Posterior cingulate gyrus (tissue), 11 donors: ENCODE measurements at places on chromosomes 11 and 22.

DNA sequence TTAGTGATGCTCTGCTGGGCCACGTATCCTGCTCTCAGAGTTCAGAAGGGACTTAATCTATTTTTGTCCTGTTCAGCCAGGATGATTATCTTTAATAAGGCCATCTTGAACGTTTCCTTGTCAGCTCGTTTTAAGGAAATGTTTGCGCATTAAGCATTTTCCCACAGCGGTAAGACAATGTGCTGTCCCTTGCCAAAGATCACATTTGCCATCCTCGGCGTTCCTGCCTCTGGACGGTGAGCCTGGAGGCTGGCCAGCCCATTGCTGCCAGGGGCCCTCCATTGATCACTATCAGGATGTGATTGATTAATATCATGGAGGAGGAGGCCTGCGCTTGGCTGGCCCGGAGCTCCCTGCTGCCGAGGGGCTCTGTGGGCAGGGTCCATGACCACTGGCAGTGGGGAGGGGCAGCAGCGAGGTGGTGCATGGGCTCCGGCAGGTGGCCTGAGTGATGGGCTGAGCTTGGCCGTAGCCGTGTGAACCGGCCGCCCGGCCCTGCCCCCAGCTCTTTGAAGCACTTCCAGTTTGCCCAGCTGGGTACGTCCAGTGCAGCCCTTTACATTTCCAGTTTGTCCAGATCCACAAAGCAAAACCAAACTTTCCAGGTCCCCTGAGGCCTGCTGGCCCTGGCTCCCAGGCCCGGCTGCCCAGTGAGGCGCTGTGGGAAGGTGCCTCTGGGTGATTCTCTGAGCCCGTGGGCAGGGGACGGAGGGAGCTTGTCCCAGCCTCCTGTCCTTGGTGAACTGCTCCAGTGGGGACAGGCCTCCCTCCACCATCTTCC is 49.5 kb upstream of the SMIM38 start:
- DNase-seq = no peak

- no peak for DNase-seq
Measured at GRCh38 chr11:58497951-58498350, 10.0 kb downstream of the OR5B21 start.

GRCh38 chr11:4936745-4937144 is 10.7 kb downstream of the OR51A4 start:
- DNase-seq = no peak

GRCh38 chr11:115162919-115163318 is 341.3 kb downstream of the CADM1 start:
- DNase-seq = no peak

GRCh38 chr11:97158243-97158642 is 768.4 kb downstream of the JRKL start:
- DNase-seq = no peak

DNA sequence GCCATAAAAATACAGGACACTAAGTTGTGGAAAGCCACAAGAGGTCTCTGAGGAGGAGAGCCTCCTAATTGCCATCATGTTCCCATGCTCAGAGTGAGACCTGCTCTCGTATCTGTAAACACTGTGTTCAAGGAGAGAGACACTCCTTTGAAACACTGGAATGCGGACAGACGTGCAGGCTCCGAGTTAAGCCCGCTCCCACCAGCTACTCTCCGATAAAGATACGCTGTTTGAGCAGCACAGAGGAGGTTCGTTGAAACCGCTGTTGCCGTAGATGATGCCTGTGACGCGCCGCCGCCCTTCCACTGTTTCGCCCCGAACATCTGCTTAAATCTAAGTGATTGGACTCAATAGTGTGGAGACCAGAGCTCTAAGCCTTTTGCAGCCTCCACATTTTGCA is 25.1 kb downstream of the NUP50 start:
- DNase-seq = no peak

- DNase-seq = no peak
Measured at GRCh38 chr11:60310407-60310998, 16.6 kb upstream of the MS4A6E start.

DNA sequence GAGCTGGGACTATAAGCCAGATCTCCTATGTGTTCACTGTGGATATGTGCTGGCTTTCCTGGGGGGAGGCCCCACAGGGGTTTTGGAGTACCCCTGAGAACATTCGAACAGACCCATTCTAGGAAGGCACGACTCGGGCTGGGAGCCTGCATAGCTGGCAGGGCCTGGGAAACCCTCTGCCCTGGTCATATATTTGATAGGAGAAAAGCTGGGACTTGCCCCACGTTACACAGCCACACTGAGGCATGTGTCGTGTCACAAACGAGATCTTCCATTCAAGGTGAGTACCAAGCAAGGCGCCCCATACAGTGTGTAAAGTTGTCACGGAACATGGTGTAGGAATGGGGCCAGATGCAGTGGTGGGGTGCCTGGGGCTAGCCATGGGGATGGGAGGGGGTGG is 11.2 kb downstream of the MYO7A start:
- DNase-seq = no peak

GRCh38 chr11:110490886-110491285 is 61.1 kb downstream of the FDX1 start:
- no peak for DNase-seq

DNA sequence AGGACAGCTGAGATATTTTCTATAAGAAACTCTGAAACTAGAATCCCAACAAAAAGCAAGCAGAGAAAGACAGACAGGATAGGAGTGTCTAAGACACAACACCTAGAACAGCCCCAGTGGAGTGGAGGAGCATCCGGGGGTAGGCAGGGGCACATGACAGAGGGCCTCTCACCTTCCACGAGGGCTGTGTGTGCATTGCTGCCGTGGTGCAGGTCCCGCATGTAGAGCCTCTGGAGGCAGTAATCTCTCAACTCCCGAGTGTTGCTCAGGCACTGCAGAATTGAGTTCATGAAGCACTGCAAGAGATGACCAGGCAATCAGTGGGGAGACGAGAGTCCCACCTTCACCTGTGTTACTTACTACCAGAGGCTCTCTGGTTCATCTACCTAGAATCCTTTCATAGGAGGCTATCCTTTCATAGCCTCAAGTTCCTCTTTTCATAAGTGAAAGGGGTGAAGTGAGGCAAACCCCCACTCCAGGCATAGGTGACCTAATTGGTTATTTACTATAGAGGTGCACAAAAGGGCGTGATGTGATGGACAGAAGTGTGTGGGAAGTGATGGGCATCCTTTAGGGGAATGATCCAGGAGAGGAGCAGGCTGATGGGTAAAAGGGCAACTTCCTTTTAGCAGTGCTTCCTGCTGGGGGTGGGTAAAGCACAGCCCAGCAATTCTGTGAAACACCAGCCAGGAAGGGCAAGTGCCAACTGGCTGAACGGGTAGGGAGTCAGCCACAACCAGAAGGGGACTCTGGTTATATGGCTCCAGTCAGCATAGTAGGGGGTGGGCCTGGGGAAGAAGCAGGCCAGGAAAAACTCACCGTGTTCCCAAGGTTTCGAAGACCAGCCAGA is 13.1 kb upstream of the MFRP start:
- DNase-seq = no peak

DNA sequence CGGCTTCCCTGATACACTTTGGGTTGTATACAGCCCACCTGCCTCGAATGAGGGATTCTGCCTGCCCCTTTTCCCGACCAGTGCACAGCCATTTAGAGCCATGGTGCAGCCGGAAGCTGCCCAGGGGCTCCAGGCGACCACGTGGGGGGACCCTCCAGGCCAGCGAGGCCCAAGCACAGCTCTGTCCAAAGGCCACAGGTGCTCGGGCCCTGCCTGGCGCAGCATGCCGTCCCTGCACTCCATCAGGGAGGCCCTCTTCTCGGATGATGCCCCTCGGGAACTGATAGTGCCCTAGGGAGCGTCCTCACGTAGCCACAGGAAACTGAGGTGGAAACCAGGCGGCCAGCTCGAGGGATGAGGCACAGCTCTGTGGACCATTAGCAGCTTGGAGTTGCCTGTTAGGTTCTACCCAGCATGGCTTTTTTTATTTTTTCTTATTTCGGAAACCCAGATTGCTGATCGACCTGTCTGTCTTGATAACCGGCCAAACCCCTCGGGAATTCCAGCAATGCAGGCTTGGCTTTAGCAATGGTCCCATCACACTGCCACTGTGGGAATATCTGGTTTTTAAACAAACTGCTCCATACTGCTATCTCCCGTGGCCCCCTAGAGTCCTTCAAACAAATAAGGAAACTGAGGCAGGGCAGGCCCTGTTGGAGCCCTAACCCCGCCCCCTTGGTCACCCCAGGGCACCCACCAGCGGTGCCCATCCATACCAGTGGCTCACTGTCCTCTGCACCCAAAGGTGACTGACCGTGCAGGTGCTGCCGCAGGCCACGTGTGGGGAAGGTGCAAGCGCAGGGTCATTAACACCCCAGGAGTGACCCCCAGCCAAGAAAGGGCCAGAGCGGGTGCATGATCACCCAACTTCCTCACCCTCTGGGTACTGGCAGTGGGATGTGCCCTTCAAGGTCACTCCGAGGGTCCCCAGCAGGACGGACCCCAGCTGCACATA is 8.0 kb downstream of the ANO1 start:
- DNase-seq = no peak

- DNase-seq = no peak
Measured at GRCh38 chr11:124876818-124877630, 11.8 kb downstream of the ROBO3 start.

DNA sequence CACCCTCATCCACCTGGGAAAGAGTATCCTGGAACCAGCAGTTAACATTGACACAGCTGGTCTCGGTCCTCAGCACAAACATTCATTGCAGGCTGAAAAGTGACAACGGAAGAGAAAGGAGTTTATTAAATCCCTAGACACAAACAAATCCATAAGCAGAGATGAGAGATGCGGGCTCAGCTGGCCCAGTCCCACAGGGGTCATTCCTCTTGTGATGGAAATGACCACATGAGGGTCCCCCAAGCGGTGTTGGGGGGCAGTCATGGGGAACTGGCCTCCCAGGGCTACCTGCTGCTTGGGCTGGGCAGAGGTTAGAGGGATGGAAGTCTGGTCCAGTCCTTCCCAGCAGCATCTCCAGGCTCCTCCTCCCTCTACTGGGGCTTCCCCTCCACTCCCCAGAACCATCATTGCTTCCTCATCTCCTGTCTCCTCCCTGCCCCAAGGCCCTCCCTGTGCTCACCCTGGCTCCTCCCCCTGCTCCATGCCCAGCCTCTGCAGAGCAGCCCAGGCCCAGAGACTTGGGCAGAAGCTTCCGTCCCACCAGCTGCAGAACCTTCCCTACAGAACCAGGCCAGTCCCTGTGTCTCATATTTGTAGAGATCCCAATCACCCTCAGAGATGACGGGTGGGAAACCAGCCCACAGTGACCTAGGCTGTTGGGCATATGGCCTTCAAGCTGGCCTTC is 5.4 kb upstream of the IGLL5 start:
- DNase-seq = no peak

DNA sequence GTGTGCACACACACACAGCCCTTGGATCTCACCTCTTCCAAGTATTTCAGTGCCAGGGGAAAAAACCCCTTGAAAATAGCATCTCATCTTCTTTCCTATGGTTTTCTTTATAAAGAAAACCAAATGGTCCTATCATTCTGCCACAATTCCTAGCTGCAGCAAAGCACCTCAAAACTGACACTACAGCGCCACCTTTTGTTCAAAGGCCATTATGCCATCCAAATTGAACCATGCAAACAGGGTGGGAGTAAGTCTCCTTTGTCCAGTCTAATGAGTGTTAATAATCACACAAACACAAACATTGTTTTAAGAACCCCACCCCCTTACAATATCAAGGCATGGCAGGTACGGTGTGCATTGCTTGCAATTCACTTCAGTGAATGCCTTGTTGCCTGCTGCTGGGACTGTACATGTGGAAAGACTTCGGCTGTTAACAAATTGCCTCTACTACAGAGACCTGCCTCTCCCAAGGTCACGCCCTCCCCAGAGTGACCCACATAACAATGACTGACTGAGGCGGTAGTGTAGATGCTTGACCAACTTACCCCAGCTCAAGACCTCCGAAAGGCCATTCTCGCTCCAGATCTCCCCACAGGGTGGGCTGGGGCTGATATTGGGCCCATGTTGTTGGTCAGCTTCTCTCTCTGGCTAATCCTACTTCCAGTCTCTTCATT is 31.7 kb downstream of the FAM181B start:
- DNase-seq = no peak

GRCh38 chr11:897253-898142 is 13.1 kb downstream of the CHID1 start:
- DNase-seq = peak; percentile 66

GRCh38 chr11:132238331-132238866 is 868.0 kb downstream of the NTM start:
- DNase-seq = no peak

DNA sequence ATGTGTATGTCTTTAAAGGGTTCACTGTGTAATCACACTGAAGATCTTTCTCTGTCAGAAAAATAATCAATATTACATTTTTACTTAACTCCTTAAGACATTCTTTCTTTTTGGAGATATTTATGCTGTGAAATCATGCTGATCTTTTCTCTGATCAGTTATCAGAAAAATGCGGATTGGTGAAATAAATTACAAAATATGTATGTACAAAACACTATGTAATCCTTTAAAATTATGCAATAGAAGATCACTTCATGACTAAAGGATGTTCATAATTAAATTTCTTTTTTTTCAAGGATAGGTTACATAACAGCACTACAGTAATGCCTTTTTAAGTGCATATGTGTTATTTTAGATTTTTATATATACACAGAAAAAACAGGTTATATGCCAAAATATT is 24.7 kb downstream of the BTBD10 start:
- DNase-seq = no peak

GRCh38 chr11:123841174-123841573 is 35.0 kb upstream of the OR6M1 start:
- no peak for DNase-seq

DNA sequence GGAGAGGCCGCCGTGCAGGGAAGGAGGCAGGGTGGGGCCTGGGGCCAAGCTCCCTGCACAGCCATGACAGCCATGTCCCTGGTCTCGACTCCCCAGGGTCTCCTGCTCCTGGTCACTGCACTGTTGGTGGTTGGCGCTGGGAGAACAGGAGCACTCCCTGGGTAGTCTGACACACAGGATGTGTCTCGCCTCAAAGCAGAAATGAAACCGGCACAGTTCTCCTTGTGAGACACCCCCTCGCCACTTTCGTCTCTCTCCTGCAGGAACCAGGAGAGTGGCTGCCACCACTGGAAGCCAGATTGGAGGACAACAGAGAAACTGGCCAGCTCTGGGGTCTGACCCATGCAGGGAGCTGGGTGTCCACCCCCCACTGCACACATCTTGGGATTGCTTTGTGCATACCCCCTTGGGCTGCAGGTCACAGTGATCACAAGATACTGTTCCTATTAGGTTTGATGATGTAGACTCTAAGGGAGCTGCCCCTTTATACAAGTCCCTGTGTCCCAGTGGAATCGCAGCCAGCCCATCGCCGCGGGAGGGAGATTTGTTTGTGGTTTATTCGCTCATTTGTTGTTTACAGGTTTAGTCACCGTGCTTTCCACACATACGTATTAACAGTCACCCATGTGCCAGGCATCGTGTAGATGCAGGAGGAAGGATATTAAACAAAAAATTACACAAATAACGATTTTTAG is 27.0 kb upstream of the YWHAH start:
- peak; percentile 25 for DNase-seq

GRCh38 chr22:19429950-19430889 is 1.3 kb downstream of the HIRA start:
- DNase-seq = no peak
